ENCODE measurements at places on chromosomes 12 and 14.

DNA sequence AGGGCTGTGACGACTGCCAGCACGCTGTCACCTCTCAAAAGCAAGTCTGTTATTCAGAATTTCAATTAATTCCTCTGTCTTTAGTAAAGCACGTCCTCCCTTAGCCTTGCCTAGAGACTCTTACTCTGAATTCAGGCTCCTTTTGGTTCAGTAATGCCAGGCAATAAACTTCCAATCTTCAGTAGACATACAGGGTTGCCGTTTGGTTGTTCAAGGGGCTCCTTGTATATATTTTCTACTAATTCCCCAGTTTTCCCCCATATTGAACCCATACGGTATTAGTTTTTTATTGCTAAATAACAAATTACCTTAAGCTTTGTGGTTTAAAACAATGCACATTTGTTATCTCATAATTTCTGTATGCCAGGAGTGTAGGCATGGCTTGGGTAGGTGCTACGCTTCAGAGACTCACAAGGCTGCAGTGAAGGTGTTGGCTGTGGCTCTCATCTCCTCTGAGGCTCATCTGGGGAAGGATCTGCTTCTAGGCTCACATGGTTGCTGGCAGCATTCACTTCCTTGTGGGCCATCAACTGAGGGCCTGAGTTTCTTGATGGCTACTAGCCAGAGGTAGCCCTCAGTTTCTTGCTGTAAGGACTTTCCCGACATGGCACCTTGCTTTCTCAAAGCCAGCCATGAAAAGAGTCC is 7.3 kb upstream of the CLECL1 start:
- peaks cover 12% of the 10 kb centered on the region for H3K27me3 ChIP-seq
- H3K4me3 ChIP-seq: no peak overlapping the region
- no peak overlapping the region for H3K27ac ChIP-seq

GRCh38 chr14:103310576-103311095 is 23.4 kb upstream of the EIF5 start:
- H3K27ac ChIP-seq: no peak overlapping the region
- no peaks in the 10 kb centered on the region for H3K27me3 ChIP-seq
- H3K4me1 ChIP-seq: no peaks in the 10 kb centered on the region
- H3K36me3 ChIP-seq: no peaks in the 10 kb centered on the region

DNA sequence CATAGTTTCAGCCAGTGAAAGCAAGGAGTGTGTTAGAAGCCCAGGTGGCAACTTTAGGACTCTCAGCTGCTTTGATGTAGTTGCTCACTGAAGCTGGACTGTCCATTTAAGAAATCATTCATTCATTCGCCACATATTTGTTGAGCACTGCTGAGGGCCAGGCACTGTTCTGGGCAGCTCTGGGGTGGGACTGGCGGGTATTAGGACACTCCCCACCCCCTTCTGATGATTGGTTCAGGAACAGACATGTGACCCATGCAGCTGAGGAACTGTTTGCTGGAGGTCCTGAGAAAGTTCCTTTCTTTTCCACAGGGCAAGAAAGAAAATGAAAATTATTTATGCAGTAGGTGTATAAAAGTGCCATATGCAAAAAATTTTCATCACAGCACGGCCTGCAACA is 70.3 kb upstream of the CHST11 start:
- H3K4me3 ChIP-seq: no peak overlapping the region
- DNase-seq: no peak
- H3K36me3 ChIP-seq: no peaks in the 10 kb centered on the region
- no peaks in the 10 kb centered on the region for H3K27me3 ChIP-seq
- no peaks in the 10 kb centered on the region for H3K4me1 ChIP-seq

- H3K27me3 ChIP-seq: peaks cover 47% of the 10 kb centered on the region
- H3K4me3 ChIP-seq: no peak overlapping the region
- H3K36me3 ChIP-seq: no peaks in the 10 kb centered on the region
- no peaks in the 10 kb centered on the region for H3K4me1 ChIP-seq
Observed at GRCh38 chr14:61325166-61325565, 3.8 kb downstream of the PRKCH start.

DNA sequence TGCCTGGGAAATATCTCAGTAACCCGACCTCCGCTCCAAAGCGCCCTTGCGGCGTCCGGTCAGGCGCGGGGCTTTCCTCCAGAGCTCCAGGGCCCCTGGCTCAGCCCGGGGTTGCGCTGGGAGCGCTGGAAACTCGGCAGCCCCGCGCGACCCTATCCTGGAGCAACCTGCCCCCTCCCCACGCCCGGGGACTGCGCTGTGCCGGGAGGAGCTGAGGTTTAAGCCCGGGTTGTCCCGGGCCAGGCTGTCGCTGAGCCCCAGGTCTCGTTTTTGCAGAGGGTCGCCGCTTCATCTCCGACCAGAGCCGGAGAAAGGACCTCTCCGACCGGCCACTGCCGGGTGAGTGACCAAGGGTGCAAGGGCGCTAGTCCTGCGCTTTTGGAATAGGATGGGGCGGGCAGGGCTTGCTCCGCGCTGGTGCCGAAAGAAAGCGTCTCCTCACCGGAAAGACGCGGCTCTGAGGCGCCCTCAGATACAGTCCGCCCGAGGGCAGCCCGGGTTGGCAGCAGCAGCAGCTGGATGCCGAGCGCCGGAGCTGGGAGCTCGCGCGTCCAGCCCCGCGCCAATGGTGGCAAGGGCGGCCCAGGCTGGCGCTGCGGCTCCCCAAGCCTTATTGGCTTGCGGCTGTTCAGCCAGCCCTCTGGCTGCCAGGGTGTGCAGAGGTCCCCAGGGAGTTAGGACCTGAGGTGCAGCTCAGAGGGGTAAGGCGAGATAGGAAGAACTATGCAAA is 1.5 kb downstream of the SPX start:
- H3K4me3 ChIP-seq: peak overlapping the region; percentile 73
- 0 out of 2 replicates have a peak, but pooled peaks cover 5% of the 10 kb centered on the region for H3K27me3 ChIP-seq
- no peak overlapping the region for H3K27ac ChIP-seq
- no peaks in the 10 kb centered on the region for H3K4me1 ChIP-seq
- peak; percentile 83 for DNase-seq
- no peaks in the 10 kb centered on the region for H3K36me3 ChIP-seq

DNA sequence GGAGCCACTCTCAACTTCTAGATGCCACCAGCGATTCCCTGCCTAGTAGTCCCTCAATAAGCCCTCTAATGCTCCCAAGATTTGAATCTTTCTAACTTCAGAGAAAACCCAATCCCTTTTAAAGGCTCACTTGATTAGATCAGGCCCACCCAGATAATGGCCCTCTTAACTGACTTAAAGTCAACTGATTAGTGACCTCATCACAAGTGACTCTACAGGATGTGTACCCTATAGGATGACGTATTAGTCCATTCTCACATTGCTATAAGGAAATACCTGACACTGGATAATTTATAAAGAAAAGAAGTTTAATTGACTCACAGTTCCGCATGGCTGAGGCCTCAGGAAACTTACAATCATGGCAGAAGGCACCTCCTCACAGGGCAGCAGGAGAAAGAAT is 49.1 kb downstream of the ANKS1B start:
- no peaks in the 10 kb centered on the region for H3K4me1 ChIP-seq
- DNase-seq: no peak
- H3K27ac ChIP-seq: no peak overlapping the region

Measured in GM23248 (cell line).